T-helper 17 cell (primary cell): ENCODE measurements at places on chromosomes 7 and 10. TPM values are rescaled to one million over a fixed set of nuclear protein-coding genes. Genes with fewer than 3 reads are reported as not detected.

Gene HOXA11
- total RNA-seq = not detected

Gene CTTNBP2
- total RNA-seq = not detected

Gene MACROH2A2
- total RNA-seq = 2.7 TPM

Gene MSMB
- total RNA-seq = not detected
